ENCODE measurements at places on chromosomes 16 and 17. TPM values are rescaled to one million over a fixed set of nuclear protein-coding genes. Genes with fewer than 3 reads are reported as not detected.
A peak's percentile ranks its signal among the peaks of the same experiment; 100 is the strongest.

The CD300C gene
- total RNA-seq = 4.2 TPM

- no peaks in the 10 kb centered on the region for H3K36me3 ChIP-seq
- H3K27ac ChIP-seq = no peak overlapping the region
- peak overlapping the region; percentile 77 for H3K4me3 ChIP-seq
- peaks cover 3% of the 10 kb centered on the region for H3K4me1 ChIP-seq
- no peaks in the 10 kb centered on the region for H3K27me3 ChIP-seq
- no peak for DNase-seq
These were observed 548 bp downstream of the HAGH start for GRCh38 chr16:1825864-1826690.

The SLC38A8 gene
- total RNA-seq = not detected

The PPP1R27 gene
- total RNA-seq = not detected

The ITGAD gene
- total RNA-seq = 0.13 TPM

DNA sequence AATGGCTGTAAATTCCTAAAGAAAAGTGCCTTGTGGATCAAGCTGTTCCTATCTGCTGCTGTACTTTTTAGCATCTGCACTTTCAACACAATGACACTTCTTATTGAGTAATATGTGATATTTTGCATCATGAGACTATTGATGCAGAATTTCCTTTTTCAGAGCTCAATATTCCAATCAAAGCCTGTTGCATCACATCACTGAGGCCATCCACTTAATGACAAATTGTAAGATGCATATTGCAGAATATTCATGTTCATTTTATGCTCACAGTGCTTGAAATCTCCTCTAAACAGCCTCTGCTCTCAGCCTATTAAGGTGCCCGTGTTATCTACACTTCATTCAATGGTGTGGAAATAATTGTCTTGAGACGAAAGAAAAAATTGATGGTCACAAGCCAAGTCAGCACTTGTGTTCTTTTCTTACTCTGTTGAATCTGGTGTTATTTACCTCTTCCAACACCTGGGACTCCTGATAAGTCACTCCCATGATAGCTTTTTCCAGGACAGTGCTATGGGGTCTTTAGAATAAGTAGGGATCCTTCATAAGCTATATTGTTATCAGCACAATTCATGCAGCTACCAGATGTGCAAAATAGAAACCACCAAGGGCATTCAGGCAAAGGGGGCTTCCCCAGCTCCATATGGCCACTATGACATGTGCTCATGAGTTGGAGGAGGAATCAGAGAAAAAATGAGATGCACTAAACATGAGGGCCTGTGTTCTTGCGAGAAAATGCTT is 9.3 kb upstream of the SKAP1 start:
- DNase-seq = no peak
- H3K4me1 ChIP-seq = no peaks in the 10 kb centered on the region
- no peak overlapping the region for H3K4me3 ChIP-seq
- H3K27me3 ChIP-seq = no peaks in the 10 kb centered on the region
- no peaks in the 10 kb centered on the region for H3K36me3 ChIP-seq

DNA sequence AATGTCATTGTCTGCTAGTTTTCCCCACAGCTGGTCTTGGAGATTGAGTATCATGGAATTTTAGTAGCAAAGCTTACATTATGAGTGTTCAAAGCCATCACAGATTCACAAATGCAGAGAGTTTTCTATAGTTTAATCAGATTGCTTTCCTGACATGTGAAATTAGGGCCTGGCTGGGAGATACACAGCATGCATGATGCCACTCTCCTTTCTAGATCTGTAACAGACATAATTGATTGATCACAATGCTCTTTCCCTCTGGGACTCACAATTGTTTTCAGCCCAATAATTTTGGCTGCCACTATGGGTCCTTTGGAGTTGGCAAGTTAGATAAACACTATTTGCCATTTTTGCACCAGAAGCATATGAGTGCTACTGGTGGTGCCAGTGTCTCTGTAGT is 132.5 kb downstream of the SPACA3 start:
- H3K4me3 ChIP-seq = no peak overlapping the region
- H3K4me1 ChIP-seq = no peaks in the 10 kb centered on the region
- no peak for DNase-seq
- no peaks in the 10 kb centered on the region for H3K27me3 ChIP-seq

The BRIP1 gene
- total RNA-seq = 0.54 TPM

Measured in kidney (tissue), 22 donors.